ENCODE measurements at places on chromosomes 5 and 9. TPM values are rescaled to one million over a fixed set of nuclear protein-coding genes. Genes with fewer than 3 reads are reported as not detected.

The SSBP2 gene
- 44.9 TPM for total RNA-seq

The LYSMD3 gene
- total RNA-seq = 18.4 TPM

The C5orf46 gene
- total RNA-seq = not detected

The INSL4 gene
- total RNA-seq = not detected

The FOXD4L4 gene
- total RNA-seq = 0.59 TPM

The RAB3C gene
- total RNA-seq = not detected

The PLPP7 gene
- not detected for total RNA-seq

The CDH10 gene
- not detected for total RNA-seq

The SLC34A1 gene
- 0.13 TPM for total RNA-seq

The LHX3 gene
- not detected for total RNA-seq

The DOK3 gene
- total RNA-seq = 2.0 TPM

The NUTM2F gene
- total RNA-seq = not detected

The LRRTM2 gene
- 0.22 TPM for total RNA-seq

The GCNT1 gene
- total RNA-seq = 6.2 TPM

The NR4A3 gene
- 1.5 TPM for total RNA-seq

The PCDHGA5 gene
- not detected for total RNA-seq

The TSPAN17 gene
- total RNA-seq = 30.0 TPM

The SPINK7 gene
- total RNA-seq = not detected

The CDX1 gene
- not detected for total RNA-seq

The PCDHB10 gene
- total RNA-seq = not detected

The SH3RF2 gene
- total RNA-seq = 0.26 TPM

The ARL14EPL gene
- not detected for total RNA-seq

The ITGA2 gene
- 0.28 TPM for total RNA-seq

The FBN2 gene
- total RNA-seq = 0.61 TPM

The MYOT gene
- not detected for total RNA-seq

The CCDC152 gene
- 5.7 TPM for total RNA-seq

The IFNA21 gene
- not detected for total RNA-seq

The C9orf153 gene
- total RNA-seq = 0.38 TPM

The LCN9 gene
- total RNA-seq = not detected

The TNFSF15 gene
- not detected for total RNA-seq

The PCDHA6 gene
- not detected for total RNA-seq

The NOTCH1 gene
- 95.5 TPM for total RNA-seq

The FAM163B gene
- not detected for total RNA-seq

The NOXA1 gene
- total RNA-seq = 8.1 TPM

The SCGB3A1 gene
- total RNA-seq = 0.92 TPM

The AQP7 gene
- total RNA-seq = 0.44 TPM

The BNC2 gene
- total RNA-seq = 2.1 TPM

The PTGDS gene
- total RNA-seq = 9.6 TPM

The IL13 gene
- total RNA-seq = 0.44 TPM

The CTSV gene
- not detected for total RNA-seq

The PCDHGA8 gene
- 0.13 TPM for total RNA-seq

The COL27A1 gene
- 1.7 TPM for total RNA-seq

The LCN6 gene
- total RNA-seq = not detected

The PCDHGB3 gene
- 0.40 TPM for total RNA-seq

The WDR31 gene
- total RNA-seq = 1.6 TPM

The FOXD4 gene
- total RNA-seq = not detected

The RNF208 gene
- 1.5 TPM for total RNA-seq

The ORM2 gene
- 1.8 TPM for total RNA-seq

The GPX8 gene
- not detected for total RNA-seq

The SPOCK1 gene
- 0.57 TPM for total RNA-seq

The ACOT12 gene
- not detected for total RNA-seq

The COL5A1 gene
- 0.18 TPM for total RNA-seq

The IFNK gene
- not detected for total RNA-seq

The ENTPD2 gene
- not detected for total RNA-seq

Measured in T-cell (primary cell).